ENCODE measurements at places on chromosomes 5 and 9.

DNA sequence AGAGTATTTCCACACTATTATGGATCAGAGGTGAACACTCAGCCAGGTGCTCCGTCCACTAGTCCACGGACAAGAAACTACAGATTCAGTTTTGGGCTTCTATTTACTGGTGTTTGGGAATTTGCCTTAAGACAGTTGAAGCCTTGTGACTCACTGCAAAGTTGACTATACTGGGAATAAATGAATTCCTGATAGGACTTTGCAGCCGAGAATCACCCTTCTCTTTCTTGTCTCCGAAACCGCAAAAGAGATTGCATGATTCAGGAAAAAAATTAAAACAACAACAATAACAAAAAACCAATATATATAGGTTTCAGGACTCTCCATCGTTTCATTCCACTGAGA lies 716 bp downstream of the TMEM171 start:
- no peak for DNase-seq

DNA sequence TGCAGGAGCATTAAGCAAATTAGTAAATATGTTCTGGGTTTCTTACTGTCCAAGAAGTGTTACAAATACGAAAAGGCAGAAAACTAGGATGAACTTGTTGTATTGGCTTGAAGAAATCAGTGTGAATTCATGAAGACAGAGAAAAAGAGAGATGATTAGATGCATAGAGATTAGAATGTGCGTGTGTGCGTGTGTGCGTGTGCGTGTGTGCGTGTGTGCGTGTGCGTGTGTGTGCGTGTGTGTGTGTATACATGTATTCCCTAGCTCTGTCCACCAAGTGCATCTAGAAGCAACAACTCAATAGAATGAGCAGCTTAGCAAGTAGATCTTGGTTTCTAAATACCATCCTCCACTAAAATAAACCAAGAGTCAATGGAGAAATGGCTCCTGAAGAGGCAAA lies 41.5 kb downstream of the SMIM23 start:
- DNase-seq, result no peak

- no peak for DNase-seq
Observed at GRCh38 chr5:176844706-176845391, 34.5 kb downstream of the UNC5A start.

DNA sequence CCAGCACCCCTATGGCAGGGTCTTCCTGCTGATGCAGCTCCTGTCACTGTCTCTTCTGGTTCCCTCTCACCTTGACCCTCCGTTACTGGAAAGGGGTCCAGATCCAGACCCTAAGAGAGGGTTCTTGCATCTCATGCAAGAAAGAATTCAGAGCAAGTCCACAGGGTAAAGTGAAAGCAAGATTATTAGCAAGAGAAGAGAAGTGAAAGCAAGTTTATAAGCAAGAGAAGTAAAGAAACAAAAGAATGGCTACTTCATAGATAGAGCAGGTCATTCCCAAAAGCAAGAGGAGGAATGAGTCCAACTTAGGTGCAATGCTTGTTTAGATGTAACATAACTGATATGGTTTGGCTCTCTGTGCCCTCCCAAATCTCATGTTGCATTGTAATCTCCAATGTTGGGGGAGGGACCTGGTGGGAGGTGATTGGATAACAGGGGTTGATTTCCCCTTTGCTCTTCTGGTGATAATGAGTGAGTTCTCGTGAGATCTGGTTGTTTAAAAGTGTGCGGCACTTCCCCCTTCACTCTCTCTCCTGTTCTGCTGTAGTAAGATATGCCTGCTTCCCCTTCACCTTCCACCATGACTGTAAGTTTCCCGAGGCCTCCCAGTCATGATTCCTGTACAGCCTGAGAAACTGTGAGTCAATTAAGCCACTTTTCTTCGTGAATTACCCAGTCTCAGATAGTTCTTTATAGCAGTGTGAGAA lies 183.3 kb downstream of the MED10 start:
- no peak for DNase-seq

DNA sequence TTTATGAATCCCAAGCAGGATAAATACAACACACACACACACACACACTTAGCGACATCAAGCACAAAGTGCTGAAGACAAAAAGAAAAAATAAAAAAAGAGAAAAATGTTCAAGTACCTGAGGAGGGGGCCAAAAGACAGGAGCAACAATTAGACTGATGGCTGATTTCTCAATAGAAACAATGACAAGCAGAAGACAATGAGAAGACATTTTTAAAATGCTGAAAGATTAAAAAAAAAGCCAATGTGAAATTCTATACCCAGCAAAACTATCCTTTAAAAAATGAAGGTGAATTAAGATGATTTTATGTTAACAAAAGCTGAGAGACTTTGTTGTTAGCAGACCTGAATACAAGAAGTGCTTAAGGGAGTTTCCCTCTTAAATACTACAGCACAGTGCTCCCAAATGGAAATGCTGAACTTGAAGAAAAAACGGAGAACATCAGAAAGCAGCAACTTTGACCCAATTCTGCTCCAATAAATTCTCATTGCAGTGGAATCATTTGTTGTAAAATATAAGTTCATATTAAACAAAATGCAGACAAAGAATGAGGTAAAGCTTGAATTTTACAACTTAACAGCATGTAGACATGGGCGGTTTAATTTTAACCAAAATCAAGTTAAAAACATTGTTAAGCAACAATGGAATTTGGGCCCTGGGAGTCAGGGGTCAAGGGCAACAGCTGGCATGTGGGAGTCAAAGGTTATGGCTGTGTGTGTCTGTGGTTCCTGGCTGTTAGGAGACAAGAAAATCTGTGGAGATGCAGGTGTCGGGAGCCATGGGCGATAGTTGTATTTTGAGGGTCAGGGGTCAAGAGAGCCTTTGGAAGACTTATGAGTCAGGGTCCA lies 776 bp upstream of the RANBP17 start:
- no peak for DNase-seq

DNA sequence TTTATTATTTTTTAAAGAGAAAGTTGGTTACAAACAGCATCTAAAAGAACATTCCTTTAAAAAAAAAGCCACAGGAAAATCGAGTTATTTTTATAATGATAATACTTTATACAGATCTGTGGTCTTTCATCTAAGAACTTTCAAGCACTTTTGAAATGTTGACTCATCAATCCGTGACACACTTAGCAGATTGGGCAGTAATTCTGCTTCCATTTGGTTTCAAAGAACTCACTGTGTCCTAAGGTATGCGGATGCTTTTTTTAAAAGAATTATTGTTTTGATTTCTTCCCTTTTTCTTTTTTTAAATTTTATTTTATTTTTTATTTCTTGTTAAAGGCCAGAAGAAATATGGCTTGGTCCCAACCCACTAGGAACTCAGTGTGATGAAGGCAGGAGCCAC lies 147.8 kb downstream of the AOPEP start:
- DNase-seq, result no peak

DNA sequence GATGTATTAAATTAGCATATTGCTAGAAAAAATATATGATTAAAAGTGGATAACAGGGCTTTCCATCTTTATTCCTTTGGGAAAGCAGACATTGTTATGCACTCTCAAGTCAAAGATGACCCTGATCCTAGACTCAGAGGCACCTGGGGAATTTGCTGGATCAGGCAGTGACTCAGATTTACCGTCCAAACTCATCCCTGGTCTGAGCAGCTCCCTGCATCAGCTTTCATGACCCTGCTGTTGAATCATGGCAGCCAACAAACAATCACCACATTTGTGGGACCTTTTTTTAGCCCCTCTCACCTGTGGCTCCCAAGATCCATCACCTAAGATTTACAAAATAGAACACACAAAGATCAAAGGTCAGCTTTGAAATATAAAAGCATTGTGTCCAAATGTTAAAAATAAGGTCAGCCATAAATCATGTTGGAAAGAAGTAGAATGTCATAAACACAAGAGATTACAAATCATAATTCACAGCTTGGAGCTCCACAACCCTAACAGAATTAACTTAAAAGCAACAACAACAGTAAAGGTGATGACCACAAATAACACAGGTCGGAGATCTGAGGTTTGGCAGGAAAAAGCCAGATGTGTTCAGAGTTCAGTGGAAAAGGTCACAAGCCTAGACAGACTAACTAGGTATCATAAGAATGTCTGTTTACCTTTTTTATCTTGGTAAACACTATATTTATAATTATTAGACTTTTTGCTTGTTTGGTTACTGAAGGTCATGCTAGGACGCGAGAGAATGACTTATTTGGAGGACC lies 55.5 kb downstream of the ZFAND5 start:
- DNase-seq, result no peak

GRCh38 chr9:69307446-69308205 lies 17.4 kb upstream of the ENTREP1 start:
- no peak for DNase-seq

- no peak for DNase-seq
Observed at GRCh38 chr5:9241479-9242305, 304.2 kb downstream of the SEMA5A start.

GRCh38 chr9:124222109-124222508 lies 35.6 kb upstream of the NEK6 start:
- DNase-seq, result no peak

- no peak for DNase-seq
Observed at GRCh38 chr5:102450313-102450990, 48.3 kb downstream of the SLCO6A1 start.

DNA sequence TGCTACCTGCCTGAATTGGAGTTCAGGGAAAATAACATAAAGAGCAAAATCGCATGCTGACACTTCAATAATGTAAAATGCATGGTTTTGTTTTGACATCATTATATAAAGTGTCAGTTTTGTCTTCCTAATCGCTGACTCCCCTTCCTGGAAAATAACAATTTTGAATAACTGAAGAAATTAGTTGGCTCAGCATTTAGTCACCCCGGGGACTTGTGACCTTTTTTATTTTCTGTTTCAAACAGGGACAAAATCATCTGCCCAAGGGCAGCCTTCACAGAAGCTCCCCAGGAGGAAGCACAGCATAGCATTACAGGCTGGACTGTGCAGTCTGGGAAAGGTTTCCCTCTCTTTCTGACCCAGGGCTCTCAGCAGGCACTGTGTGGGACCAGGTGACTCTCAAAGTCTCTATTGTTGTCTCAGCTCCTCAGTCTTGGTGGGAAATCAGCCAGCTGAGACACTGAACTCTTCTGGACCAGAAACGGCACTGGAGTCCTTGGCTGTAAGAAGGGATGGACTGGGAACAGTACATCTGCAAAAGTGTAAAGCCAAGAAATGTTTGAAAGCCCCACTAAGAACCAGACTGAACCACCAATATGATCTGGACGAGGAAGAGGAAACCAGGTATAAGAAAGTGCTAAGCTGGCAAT lies 671.3 kb upstream of the KLF4 start:
- DNase-seq, result no peak

GRCh38 chr9:117555964-117556629 lies 141.2 kb upstream of the ASTN2 start:
- DNase-seq, result no peak

DNA sequence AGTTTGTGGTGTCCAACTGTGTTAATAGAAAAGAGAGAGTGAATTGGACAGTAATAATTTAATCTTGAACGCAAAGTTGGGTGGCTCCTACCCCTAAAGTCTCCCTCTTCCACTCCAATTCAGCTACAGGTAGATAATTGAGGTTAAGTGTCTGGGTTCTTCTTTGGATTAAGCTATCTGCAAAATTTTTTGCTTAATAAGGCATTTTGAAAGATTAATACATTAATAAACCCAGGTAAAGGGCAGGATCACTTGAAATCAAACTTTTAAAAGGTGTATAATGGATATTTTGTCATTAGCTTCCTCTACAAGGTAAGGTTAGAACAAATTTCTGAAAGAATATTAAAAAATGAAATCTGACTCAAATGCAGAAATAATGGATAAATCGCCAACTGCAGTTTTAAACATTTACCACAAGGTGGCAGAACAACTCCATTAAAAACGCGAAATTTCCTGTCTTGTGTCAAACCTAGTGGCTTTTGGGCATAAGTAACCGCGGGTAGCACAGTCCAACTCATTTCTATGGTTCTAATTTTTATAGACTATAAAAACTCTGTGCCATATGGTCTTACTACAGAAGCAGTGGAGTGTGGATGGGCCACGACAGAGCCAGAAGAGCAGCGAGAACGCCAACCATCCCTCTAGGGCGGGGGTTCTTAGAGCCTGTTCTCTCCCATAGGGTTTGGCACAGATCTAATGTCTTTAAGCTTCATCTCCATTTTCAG lies 276.5 kb downstream of the ARHGEF28 start:
- no peak for DNase-seq

- DNase-seq, result no peak
Observed at GRCh38 chr5:109961751-109962150, 272.0 kb downstream of the MAN2A1 start.

GRCh38 chr9:124511426-124511840 lies 4.2 kb upstream of the NR5A1 start:
- no peak for DNase-seq

DNA sequence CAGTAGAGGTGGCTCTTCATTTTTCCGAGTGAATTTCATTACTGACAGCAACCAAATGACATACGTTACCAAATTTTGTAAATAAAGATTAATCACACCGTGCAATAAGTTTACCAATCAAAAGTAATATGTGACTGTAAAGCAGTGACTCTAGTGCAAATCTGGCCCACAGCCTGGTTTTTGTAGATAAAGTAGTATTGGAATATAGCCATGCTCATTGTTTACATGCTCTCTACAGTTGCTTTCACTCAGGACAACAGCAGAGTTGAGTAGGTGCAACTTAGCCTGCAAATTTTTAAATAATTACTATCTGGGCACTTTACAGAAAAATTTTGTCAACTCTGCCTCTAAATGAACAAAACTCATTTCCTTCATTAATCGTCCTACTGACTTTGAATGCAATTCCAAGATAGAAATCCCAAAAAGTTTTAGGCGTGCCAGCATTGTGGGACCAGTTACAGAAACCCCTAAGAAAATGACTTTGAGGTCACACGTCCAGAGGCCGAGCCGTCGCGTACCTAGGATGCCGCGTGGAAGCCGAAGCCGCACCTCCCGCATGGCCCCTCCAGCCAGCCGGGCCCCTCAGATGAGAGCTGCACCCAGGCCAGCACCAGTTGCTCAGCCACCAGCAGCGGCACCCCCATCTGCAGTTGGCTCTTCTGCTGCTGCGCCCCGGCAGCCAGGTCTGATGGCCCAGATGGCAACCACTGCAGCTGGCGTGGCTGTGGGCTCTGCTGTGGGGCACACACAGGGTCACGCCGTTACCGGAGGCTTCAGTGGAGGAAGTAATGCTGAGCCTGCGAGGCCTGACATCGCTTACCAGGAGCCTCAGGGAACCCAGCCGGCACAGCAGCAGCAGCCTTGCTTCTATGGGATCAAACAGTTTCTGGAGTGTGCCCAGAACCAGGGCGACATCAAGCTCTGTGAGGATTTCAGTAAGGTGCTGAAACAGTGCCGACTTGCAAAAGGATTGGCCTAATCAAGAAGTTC lies 180.7 kb upstream of the TLE4 start:
- no peak for DNase-seq

GRCh38 chr9:100455470-100455869 lies 17.5 kb upstream of the TMEFF1 start:
- DNase-seq, result no peak

DNA sequence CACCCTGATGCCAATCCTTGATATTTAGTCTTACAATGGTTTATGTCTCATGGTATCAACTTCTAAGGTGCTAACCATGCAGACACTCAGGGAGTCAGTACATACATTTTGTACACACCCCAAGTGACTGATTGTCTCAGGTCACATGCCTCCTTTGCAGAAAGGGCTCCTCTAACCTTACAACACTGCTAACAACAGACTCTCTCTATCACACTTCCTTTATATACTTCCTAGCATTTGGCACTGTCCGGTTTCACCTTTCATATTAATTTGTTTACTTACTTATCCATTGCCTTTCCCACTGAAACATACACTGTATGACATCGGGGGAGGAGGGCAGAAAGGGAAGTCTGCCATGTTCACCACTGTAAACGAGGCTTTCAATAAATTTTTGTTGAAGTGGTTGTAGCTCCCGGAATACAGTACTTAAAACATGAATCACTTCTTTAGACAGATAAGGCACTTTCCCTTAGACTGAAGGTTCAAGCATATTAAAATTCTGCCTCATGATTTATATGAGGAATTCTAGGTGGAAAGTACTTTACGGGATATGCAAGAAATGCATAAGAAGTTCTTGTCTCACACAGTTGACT lies 20.6 kb downstream of the EMB start:
- DNase-seq, result no peak

Measured in activated CD8-positive, alpha-beta memory T cell treated with anti-CD3 and anti-CD28 coated beads for 1 hour (primary cell).